ENCODE measurements at places on chromosomes 2 and 18.

DNA sequence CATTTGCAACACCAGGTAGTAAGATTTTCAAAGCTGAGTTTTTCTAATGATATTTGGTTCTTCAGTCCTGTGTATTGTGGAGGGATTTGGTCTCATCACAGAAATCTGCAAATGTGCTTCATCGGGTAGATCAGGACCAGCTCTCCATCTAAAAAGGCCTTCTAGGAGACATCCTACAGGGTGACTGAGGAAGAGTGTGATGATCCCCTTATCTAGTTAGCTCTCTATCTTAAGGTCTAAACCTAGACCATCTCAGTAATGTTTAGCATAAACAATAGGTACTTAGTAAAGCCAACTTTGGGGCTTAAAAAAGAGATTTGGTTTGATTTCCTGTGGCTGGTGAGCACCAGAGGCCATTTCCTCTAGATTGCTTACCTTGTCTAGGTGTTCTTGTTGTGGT lies 145.2 kb downstream of the PRPF40A start:
- DNase-seq = no peak

DNA sequence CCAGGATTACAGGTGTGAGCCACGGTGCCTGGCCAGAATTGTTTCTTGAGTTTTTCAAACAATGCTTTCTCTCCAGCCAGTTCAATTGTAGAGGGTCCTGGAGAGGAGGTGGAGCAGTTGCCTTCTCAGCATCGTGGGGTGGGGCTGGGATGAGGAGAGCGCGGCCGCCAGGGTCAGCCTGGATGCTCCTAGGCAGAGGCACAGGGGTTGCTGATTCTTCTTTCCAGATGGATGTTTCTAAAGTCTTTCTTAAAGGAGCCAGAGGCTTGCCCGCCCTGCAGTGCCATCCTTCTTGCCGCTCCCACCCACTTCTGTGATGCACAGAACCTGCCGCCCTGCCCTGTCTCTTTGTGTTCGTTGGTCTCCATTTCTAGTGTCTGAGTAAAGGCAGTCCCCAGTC lies 61.1 kb downstream of the AGAP1 start:
- DNase-seq = no peak

DNA sequence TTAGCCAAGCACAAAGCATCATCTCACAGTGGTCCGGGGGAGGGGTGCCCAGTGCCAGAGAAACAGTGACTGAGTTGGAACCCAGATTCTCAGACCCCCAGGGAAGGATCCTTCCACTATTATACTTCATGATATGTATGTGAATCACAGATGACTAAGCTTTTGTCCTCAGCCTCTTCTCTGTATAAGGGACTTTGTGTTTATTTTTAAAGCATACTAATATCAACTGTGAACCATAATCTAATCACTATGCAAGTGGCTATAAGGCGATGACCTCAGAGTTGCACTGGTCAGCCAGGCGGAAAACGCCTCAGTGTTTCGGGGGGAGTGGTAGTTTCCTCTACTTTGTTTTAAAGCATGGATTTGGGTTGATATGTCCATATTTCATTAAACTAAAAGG lies 160.4 kb upstream of the TMEM200C start:
- DNase-seq = no peak

DNA sequence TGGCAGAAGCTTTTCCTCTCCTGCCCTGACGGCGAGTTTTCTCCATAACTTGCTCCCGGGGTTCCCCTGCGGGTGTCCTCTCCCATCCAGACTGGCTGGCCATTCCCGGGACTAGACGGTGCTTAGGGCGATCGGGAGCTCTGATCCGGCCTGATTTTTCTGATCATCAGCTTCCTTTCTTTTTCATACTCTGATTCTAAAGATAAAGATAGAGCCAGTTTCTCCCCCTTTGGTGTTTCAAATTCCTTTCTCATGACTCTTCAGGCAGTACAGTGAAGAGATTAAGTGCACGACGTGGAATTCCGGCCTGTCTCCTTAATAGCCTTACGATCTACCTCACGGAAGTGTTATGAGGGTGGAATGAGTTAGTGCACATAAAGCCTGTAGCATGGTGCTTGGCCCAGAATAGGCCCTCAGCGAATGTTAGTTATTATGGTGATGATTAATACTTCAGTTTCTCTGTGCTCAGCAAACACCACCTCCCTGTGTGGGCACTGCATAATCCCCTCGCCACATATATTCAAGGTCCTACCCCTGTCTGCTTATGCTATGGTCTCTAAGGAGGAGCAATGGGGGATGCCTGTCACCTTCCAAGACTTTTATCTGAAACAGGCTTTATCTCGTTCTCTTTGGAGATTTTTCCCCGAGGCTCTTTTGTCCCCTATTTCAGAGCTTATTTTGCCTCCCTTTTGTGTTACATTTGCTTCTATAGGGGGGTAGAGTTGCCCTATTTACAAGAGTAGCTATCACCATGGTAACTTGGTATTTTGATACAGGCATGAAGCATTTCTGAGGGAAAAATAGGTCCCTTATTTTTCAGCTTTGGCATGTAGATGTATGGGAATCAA lies 254.8 kb downstream of the CDH2 start:
- DNase-seq = no peak

Measured in activated T-helper 1 cell treated with Interleukin-2 at 50 U/mL for 16 hours (primary cell).